ENCODE measurements at places on chromosomes 1 and 21.

- DNase-seq: no peak
These were observed 22.4 kb upstream of the LEPR start for GRCh38 chr1:65398083-65398482.

DNA sequence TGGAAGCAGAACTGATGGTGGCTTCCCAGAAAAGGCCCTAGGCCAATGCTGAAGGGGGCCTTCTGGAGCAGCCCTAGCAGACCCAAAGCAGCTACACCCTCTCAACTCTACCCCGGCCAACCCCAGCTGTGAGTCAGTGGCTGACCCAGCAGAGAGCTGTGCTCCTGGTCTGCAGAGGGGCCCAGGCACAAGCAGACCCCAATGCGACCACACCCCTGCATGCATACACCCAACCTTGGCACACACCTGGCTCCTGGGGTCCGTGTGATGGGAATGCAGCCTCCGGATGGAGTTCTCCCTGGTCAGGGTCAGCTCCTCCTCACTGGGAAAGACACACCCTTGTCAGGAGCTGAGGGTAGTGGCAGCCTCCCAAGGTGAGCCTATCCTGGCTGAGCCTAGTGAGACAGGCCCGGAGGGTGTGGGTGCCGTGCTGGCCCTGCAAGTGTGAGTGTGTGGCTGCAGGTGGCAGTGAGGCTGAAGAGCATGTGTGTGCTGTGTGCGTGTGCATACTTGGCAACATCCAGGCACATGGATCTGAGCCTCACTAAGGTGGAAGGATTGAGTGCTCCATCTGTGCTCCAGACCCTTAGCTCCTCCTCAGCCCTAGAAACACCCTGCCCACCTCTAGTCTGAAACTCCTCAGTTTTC, 3.9 kb upstream of the ARHGAP30 start:
- no peak for DNase-seq

DNA sequence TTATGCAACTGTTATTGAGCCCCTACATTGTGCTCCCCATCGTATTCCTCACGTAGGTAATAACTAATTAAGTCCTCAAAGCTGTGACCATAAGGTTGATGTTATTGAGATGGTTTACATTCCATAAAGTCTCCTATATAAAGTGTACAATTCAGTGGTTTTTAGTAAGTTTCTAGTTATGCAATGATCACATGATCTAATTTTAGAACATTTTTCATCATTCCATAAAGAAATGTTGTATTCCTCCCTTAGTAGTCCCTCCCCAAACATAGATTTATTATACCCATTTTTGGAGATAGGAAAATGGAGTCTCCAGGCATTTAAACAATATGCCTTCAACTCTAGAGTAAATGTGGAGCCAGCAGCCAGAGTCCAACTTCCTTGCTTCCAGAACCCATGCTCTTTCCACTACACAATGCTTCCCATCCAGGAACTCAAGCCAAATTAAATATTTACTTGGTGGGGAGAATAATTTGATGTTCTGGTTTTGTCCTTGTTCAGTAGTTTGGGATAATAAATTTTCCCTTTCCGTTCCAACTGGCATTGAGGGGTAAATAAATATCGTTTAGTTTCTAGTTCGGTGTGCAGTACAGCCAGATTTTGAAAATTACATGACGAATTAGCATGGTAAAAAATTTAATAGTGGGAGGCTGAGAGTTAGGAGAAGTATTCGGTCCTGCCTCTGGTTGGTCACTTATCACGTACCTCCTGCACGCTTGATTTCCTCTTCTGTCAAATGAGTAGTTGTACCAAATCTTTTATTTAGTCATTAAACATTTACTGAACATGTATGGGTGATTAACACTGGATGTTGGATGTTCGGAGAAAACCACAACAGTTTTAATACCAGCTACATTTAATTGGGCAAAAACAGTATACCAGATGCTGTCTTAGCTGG, 66.3 kb downstream of the CACHD1 start:
- no peak for DNase-seq

- DNase-seq: no peak
These were observed 56.5 kb upstream of the DNAH14 start for GRCh38 chr1:224872832-224873433.

DNA sequence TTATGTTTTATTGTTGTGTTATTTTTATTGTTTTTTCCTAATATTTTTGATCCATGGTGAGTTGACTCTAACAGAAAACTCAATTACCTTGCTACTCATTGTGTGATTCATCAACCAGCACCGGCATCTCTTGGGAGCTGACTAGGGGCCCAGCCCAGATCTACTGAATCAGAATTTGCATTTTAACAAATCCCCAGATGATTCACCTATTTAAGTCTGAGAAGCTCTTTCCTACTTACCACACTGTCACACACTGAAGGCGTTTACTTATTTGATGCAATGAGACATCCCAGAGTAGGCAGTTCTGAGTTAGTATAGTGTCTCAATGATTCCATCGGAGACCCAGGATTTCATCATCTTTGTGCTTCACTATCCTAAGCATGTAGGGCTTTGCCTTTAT, 416.6 kb downstream of the RWDD3 start:
- no peak for DNase-seq

- no peak for DNase-seq
These were observed 72.4 kb upstream of the BCAR3 start for GRCh38 chr1:93753791-93754763.

GRCh38 chr1:6245869-6246496, 2.0 kb downstream of the HES3 start:
- no peak for DNase-seq
